ENCODE measurements at places on chromosomes 12 and 14. TPM values are rescaled to one million over a fixed set of nuclear protein-coding genes. Genes with fewer than 3 reads are reported as not detected.

The SYT1 gene
- total RNA-seq, result 5.3 TPM

The NABP2 gene
- 53.4 TPM for total RNA-seq

The FGFR1OP2 gene
- 36.9 TPM for total RNA-seq

The DACT1 gene
- total RNA-seq, result 14.7 TPM

The CPM gene
- 28.9 TPM for total RNA-seq

The TESPA1 gene
- total RNA-seq, result 0.09 TPM

The DYRK4 gene
- 39.0 TPM for total RNA-seq

The SLC22A17 gene
- total RNA-seq, result 35.9 TPM

The ADCY4 gene
- 1.7 TPM for total RNA-seq

The SLC6A15 gene
- total RNA-seq, result 14.4 TPM

The ZBTB42 gene
- total RNA-seq, result 1.1 TPM

The SOAT2 gene
- 1.8 TPM for total RNA-seq

The BDKRB1 gene
- total RNA-seq, result 0.23 TPM

The C14orf132 gene
- total RNA-seq, result 59.5 TPM

The EGLN3 gene
- 5.6 TPM for total RNA-seq

The PRKD1 gene
- total RNA-seq, result 15.2 TPM

The RHOJ gene
- not detected for total RNA-seq

The RBP5 gene
- 1.2 TPM for total RNA-seq

The PTGES3 gene
- total RNA-seq, result 238 TPM

The ANKRD33 gene
- total RNA-seq, result not detected

The TUBA1B gene
- total RNA-seq, result 1,651 TPM

The PTHLH gene
- 5.9 TPM for total RNA-seq

The SERPINA9 gene
- total RNA-seq, result not detected

The MMP17 gene
- total RNA-seq, result 11.6 TPM

The GAPDH gene
- total RNA-seq, result 4,033 TPM

The ALDH1L2 gene
- total RNA-seq, result 15.4 TPM

The KCNJ8 gene
- 0.59 TPM for total RNA-seq

The FOXM1 gene
- total RNA-seq, result 1.1 TPM

The LGR5 gene
- total RNA-seq, result 0.29 TPM

The KRT71 gene
- 0.14 TPM for total RNA-seq

The GNB3 gene
- total RNA-seq, result 6.1 TPM

The CCDC175 gene
- total RNA-seq, result not detected

The RFX4 gene
- total RNA-seq, result 96.9 TPM

The POTEM gene
- not detected for total RNA-seq

The STXBP6 gene
- 4.6 TPM for total RNA-seq

The RAB15 gene
- total RNA-seq, result 21.5 TPM

The PELI2 gene
- total RNA-seq, result 18.4 TPM

The CDH24 gene
- total RNA-seq, result 7.5 TPM

The OTUB2 gene
- 4.0 TPM for total RNA-seq

The DENND5B gene
- total RNA-seq, result 22.0 TPM

The KRT4 gene
- total RNA-seq, result 0.14 TPM

The SRRM4 gene
- 20.9 TPM for total RNA-seq

The MEG3 gene
- 1,167 TPM for total RNA-seq

The PITPNM2 gene
- total RNA-seq, result 1.6 TPM

The ENDOU gene
- 0.38 TPM for total RNA-seq

The BMP4 gene
- total RNA-seq, result 5.1 TPM

The TTC9 gene
- total RNA-seq, result 5.7 TPM
